Psoas muscle (tissue), 8 donors: ENCODE measurements at places on chromosomes 6 and 20. TPM values are rescaled to one million over a fixed set of nuclear protein-coding genes. Genes with fewer than 3 reads are reported as not detected.

DNA sequence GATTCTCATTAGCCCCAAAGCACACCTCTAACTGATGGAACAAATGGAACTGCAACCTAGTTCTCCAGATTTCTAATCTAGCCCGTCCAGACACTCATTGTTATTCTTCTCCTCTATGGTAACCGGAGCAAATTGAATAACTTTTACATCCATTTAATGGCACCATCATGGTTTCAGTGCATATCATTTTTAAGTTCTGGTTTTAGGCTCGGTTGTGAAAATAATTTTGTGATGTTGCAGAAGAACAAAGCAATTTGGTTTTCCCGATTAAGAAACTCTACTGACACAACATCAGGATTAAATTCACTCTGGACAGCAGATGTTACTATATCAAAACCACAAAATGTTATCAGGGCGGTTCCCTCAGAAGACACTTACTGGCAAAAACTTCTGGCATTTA lies 42.5 kb upstream of the HBS1L start:
- no peak for DNase-seq

DNA sequence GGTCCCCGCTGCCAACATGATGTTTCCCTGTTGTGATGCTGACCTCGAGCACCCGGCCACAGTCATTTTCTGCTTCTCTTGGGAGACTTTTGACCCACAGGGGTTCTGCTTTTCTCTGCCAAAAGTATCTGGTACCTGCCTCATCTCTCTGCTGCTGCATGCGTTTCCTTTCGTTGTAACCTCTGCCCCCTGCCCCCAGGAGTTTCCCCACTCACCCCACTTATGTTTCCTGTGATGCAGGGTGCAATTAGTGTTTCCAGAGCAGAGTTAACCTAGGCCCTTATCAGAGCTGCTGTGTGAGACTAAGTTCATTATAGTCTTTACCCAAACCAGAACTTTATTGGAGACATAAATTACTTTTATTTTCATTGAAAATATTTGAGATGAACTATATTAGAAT lies 65.2 kb upstream of the EDN3 start:
- no peak for DNase-seq

GRCh38 chr6:165486183-165487137 lies 176.6 kb downstream of the PDE10A start:
- no peak for DNase-seq

The SNAP91 gene
- total RNA-seq: 0.51 TPM

The HEY2 gene
- 9.7 TPM for total RNA-seq

DNA sequence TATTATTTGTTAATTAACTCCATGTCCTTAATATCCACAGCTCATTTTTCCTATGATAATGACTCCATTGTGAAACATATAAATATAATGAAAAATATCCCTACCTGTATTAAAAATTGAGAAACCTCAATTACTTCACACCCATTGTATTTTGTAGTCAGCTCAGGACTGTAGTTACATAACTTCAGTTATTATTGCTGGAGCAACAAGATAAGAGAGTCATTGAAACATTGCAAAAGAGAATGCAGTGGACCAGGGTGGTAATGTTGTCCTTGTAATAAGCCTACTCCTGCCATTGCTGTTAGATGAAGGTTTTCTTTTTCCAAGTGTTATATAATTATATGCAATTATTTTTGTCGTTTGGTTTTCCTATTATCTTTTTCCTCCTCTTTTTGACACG lies 184.4 kb downstream of the PRL start:
- DNase-seq: no peak

GRCh38 chr6:107618672-107619071 lies 128.8 kb downstream of the SOBP start:
- no peak for DNase-seq

The NAPB gene
- 4.3 TPM for total RNA-seq

DNA sequence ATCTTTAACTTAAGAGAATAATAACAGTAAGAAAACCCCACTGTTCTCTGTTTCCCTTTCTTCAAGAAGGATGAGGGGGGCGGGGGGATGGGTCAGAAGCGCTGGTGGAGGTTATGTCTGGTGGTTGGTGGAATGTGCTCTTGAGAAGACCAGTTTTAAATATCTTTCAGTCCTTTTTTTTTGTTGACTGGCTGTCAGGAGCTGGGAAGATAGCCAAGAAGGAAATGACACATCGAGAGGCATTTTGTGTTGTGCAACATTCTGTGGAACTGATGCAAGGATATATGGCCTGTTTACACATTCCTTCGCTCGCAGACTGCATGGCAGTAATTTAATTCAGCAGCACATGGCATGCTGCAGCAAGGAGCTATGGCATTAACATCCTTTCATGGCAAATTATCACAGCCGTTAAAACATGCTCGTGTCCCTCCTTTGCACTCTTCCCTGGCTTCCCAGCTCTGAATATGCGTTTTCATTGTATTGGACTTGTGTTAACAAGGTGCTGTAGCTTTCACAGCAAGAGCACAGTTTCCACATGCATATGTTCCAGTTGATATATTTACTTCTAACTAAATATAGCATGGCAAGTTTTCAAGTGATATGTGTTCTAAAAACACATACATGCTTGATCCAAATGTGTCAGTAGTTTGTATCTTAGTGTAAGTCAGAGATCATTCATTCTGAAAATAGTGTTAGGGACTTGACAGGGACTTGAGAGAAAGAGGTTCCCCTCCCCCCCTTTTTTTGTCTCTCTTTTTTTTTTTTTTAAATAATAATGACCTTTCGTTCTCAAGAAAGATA lies 68.2 kb upstream of the SUPT3H start:
- peak; percentile 62 for DNase-seq

The CLPSL2 gene
- total RNA-seq: not detected

DNA sequence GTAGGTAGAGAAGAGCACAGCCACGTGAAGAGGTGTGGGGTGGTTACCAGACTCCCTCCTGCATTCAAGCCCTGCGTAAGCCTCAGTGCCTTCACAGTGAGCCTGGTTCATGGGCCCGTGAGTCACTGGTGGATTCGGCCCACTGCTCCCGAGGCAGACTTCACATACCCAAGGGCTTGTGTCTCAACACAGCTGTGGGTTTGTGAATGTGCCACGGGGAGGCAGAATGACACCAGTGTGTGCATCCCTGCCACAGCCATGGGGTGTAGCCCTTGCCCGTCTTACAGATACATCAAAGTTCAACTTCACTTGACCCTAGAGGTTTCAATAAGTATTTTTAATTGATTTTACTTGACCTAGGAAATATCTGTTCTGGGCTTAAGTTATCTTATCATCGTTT lies 108.5 kb downstream of the MAP3K4 start:
- DNase-seq: no peak

The F13A1 gene
- total RNA-seq: 30.1 TPM

The HLA-DOB gene
- not detected for total RNA-seq

- no peak for DNase-seq
Observed at GRCh38 chr6:90135667-90136066, 161.0 kb downstream of the BACH2 start.

DNA sequence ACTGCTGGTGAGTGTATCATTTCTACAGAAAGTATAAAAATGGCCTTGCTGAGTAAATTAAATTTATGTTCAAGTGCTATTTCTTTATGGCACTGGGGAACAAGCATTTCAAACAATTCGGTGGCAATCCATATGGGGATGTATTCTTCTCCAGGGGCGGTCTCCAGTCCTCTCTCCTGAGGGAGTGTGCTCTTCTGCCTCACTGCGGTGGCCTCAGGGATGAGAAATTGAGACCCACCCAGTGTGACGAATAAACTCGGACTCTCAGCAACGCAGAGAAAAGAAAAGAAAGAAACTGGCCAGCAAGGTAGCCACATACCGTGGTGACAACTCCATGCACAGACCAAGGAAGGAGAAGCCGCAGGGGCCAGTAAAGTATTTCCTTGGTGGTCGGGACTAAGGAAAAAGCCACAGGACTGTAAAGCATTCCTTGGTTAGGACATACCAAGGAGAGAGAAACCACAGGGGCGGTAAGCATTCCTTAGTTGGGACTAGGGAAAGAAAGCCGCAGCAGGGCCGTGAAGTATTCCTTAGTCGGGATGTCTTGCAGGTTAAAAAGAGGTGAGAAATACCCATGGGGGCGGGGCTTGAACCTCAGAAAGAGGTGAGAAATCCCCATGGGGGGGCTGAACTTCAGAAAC lies 13.6 kb upstream of the GOPC start:
- no peak for DNase-seq

DNA sequence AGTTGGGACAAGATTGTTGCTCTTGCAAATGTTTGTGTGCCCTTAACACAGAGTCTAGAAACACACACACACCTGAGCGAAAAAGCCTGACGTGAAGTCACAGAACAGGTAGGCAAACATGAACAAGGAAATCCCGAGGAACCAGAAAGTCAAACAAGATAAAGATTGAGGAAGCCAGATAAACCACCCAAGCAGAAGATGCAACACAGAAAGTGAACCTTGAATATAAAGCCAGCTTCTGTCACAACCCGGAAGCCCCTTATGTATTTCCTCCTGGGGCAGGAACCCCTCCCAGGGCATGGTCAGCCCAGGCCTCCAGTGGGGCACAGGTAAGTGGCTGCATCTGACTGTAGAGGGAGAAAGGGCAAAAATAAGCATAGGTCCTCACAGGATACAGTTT lies 158.2 kb upstream of the SUPT3H start:
- no peak for DNase-seq

GRCh38 chr6:101276066-101276465 lies 117.4 kb upstream of the GRIK2 start:
- no peak for DNase-seq

DNA sequence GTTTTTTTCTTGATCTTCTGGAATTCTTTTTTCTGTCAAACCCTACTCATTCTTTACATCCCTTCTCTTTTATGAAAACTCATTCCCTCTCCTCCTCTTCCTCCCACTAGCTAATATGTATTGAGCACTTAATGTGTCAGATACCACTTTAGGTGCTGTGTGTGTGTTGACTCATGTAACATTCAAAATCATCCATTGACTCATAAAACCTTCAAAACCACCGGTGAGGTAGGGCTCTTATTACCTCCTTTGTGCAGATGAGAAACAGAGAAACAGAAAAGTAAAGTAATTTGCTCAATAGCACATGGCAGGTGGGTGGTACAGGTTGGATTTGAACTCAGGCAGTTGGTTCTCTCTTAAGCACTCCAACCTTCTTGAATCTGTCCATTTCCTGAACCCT lies 136.3 kb upstream of the NEDD9 start:
- no peak for DNase-seq

The EYA4 gene
- 48.3 TPM for total RNA-seq

DNA sequence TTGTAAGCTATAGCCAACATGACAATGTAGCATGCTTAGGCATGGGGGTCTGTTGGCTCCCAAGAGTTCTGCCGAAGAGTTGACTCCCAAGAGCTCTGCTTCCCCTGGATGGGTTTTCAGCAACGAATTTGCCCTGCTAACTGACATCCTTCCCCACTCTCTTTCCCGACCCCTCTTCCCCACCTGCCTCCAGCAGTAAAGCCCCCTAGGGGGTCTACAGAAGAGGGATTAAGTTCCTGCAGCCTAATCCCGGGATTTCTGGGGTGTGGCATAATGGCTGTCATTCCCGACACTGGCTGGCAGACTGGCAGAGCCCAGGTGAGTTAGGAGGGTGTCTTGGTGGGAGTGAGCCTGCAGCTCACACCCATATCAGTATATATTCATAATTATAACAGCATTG lies 121.0 kb upstream of the ZNF184 start:
- DNase-seq: no peak

DNA sequence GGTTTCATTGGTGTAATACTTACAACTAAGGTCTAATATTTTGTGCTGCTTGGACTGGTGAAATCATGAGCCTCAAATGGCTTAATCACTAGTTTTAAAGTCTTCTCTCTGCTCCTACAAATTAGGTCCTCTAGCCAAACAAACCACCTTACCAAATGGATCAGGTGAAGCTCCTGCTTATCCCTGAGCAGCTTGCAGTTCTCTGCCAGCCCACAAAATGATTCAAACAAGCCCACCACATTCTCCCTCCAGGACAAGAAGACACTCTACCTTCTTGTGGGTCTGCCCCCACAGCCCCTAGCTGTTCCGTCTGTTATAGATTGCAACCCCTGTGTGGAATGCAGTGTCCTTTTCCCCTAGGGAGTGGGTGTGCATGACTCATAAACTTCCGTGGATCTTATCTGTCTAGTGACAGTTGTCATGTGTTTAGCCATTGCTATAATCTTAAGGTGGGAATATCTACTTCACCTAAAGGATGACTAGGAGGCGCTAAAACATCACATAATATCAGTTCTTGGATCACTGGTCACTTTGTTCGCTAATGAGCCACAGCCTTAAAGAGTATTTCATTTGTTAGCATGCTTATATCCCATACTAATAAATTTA lies 940.5 kb upstream of the MANEA start:
- DNase-seq: no peak

GRCh38 chr20:21026951-21027350 lies 79.2 kb downstream of the LINC00237 start:
- no peak for DNase-seq

The KHDC1L gene
- not detected for total RNA-seq

- no peak for DNase-seq
Observed at GRCh38 chr20:7346562-7346961, 579.1 kb downstream of the BMP2 start.

The KHDC1 gene
- 0.81 TPM for total RNA-seq

GRCh38 chr6:110354153-110354552 lies 4.0 kb downstream of the METTL24 start:
- DNase-seq: no peak

DNA sequence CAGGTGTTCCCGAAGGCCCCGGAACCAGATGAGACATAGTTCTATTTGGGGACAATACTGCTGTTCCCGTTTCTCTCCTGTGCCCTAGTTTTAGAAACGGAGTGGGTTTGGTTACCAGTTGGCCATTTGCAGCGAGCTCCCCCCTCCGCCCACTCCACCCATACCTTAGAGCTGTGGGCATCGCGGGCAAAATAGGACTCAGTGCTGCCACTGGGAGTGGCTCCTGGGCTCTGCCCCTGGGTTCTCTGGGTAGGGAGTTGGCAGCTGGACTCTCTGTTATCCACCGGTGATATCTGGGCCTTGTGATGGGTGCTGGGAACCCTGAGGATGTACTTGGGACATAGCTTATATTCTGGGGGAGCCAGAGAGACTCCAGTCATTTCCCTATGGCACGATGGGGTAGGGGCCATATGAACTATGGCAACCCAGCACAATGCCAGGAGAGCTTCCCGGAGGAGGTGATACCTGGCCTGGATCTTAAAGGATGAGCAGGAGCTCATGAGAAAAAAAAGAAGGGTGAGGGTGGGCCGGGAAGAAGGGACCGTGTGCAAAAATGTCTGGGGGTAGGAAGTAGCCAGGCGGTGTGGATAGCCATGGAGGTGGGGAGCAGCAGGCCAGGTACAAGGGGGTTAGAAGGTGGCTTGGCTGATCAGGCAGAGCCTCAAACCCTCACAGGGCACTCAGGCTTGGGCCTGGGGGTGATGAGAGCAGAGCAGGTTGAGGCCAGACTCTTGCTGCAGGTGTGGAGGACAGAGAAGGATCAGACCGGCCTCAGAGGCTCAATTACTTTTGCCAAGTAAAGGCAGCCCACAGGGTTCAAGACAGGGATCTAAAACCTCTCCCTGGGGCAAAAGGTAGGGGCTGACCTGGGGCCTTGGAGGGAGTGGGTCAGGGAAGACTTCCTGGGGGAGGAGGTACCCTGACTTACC lies 9.6 kb downstream of the SRC start:
- no peak for DNase-seq

The HMGCLL1 gene
- 0.32 TPM for total RNA-seq

GRCh38 chr6:69696273-69696672 lies 100.5 kb downstream of the LMBRD1 start:
- no peak for DNase-seq

- no peak for DNase-seq
Observed at GRCh38 chr6:33199687-33200218, 712 bp downstream of the RXRB start.

The SLPI gene
- 204 TPM for total RNA-seq

- DNase-seq: peak; percentile 95
Observed at GRCh38 chr20:653110-653589, at the start of gene SRXN1. Gene SRXN1, minus strand, starts transcription at chr20:653200. Its CDS starts 15 bp downstream, at chr20:653185.

The BPIFB2 gene
- total RNA-seq: not detected

- DNase-seq: no peak
Observed at GRCh38 chr20:50261471-50262212, 71.0 kb downstream of the CEBPB start.

The C6orf118 gene
- total RNA-seq: not detected
